Left renal cortex interstitium (tissue), 4 donors: ENCODE measurements at places on chromosomes 12 and 14. TPM values are rescaled to one million over a fixed set of nuclear protein-coding genes. Genes with fewer than 3 reads are reported as not detected.

- no peak for DNase-seq
Measured at GRCh38 chr12:11568762-11569478, 80.6 kb upstream of the ETV6 start.

GRCh38 chr14:50366115-50366514 is 30.6 kb downstream of the CDKL1 start:
- no peak for DNase-seq

GRCh38 chr12:44385964-44386363 is 490.2 kb downstream of the NELL2 start:
- no peak for DNase-seq

GRCh38 chr12:131034631-131035244 is 81.0 kb downstream of the ADGRD1 start:
- DNase-seq, result no peak

Gene P2RX2
- 3.0 TPM for polyA plus RNA-seq
